T-helper 1 cell (primary cell): ENCODE measurements at places on chromosomes 2 and 18.

DNA sequence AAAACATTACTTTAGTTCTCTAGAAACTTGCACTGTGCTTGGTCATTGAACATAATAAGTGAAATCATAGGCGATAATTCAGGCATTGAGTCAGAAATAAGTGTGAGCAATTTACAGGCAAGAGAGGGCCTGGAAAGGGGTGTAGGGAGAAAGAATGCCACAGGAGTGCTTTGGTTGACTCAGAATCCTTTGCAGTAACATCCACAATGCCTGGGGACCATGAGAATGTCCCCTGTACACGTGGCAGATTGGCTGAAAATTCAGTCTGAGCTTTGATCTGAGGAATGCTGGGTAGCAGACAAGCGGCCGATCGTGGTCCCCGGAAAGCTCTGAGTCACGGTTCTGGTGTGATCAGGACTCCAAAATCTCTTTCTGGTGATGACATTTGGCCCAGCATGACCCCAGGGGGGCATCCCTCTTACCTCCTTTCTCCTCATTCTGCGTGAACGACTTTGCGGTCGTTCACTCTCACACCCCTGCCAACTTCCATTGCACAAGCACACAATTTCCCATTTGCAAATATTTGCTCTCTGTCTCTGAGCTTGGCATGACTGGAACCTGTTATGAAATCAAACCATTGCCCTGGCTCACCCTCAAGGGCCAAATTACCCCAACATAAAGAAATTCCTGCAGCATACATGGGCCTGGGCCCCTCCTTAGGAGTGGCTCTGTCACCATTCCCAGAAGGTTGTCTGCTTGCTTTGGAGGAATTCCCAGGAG lies 305.0 kb upstream of the EPAS1 start:
- DNase-seq: no peak

DNA sequence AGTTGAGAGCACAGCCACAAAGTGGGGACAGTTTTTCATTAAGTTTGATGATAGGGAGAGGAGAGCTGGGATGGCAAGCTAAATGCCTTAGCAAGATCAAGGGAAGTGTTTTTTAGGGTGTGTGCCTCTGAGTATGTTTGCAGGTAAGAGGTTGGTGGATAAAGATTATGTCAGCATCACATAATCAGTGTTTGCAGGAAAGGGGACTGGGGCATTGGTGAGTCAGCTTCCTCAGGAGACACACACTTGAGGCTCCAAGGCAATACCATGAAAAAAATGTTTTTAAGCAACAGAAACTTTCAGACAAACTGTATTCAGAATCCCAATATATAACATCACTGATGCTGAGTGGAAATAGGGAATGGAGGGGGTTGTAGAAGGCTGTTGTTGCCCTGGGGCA lies 25.4 kb upstream of the DTNB start:
- DNase-seq: no peak

DNA sequence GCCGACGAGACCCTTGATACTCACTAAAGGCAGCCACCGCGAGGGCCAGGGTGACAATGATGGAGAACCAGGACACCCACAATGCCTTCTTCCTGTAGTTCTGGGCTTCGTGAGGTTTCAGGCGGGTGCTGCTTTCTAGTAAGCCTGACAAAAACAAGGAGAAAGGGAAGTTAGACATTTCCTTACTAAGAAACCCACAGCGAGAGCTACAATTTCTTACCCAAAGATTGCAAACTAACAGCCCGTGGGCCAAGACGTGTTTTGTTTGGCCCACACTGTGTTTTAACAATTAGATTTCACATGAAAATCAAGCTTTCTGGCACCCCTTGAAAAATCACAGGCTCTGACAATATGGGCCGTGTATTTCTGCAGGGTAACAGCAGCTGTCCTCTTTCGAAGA lies 5.6 kb downstream of the TMEM163 start:
- no peak for DNase-seq

- no peak for DNase-seq
Measured at GRCh38 chr2:234092344-234092743, 41.8 kb downstream of the SPP2 start.

DNA sequence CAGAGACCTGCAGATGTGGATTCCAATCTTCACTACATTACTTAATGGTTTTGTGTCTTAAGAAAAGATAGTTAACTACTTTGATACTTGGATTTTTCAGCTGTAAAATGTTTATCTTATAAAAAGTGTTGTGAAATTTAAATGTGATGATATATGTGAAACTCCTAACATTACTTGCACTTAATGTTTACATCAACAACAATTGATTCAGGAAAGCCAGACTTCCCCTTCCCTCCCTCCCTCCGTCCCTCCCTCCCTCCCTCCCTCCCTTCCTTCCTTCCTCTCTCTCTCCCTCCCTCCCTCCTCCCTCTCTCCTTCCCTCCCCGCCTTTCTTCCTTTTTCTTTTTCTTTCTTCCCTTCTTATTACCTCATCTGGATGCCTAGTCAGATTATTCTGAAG lies 773.9 kb upstream of the FAM98A start:
- no peak for DNase-seq

DNA sequence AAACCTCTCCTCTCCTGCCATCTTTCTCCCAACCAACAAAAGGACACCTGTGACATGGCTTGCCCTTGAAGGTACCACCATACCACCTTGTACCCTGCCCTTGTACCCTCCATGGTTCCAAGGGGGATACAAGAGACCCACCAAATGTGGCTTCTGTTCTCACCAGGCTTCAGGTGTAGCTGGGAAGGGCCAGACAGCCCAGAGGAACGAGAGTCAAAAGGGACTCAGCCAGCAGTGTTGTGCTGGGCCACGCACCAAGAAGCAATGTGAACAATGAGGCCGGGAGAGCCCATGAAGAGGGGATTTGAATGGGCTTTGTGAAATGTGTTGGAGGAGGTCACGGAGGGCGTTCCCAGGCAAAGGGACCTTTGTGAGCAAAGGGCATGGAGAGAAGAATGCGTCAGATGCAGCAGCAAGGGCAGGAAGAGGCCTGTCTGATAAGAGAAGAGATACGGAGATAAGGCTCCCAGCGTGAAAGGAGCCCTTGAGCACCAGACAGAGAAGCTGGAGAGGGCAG lies 48.6 kb downstream of the PLB1 start:
- DNase-seq: no peak

- no peak for DNase-seq
Measured at GRCh38 chr18:26540043-26540628, 8.2 kb downstream of the KCTD1 start.

DNA sequence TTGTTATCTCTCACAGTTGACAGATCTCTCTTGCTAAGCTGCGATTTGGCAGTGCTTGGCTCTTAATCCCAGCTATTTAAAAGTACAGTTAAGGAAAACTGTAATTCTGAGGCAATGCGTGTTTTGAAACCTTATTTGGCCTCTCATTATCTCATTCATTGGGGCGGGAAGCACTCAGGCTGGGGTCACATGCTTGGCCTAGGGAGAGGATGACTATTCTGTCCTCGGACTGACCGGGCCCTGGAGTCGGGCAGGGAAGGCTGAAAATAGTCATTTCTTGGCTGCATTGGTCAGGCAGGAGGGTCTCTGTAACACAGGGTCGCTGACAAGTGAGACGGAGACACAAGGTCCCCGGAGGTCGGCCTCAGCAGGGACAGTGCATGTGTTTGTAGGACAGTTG lies 20.2 kb upstream of the EMILIN2 start:
- no peak for DNase-seq

GRCh38 chr2:239502430-239503186 lies 101.8 kb upstream of the HDAC4 start:
- no peak for DNase-seq

- DNase-seq: no peak
Measured at GRCh38 chr2:11011359-11011758, 99.6 kb downstream of the KCNF1 start.

DNA sequence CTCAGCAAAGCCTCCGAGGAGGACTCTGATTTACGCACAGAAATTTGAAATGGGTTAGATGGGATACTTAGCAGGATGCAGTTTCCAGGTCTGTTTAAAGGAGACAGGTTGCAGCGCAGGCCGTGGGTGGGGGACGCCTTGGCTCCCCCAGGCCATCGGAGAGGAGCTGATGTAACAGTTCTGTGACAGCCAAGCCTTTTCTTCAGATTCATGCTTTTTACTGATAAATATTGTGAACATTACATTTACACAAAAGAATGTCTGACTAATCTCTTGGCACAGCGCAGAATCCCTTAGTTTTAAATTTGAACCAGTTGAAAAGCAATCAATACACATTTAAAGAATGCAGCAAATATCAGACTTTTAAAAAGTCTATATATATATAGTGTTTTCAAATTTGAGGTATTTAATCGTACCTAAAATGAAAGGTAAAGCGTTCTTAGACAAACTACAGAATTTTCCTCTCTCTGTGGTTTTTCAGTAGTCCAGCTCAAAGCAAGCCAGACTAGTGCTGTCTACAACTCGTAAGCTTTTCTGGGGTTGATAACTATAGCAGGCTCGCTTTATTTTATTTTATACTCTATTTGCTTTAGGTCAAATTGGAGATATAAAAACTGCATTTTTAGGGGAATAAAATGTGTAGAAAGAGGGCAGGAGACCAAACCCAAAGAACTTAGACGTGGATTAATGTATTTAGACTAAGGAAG lies 221.9 kb downstream of the PIEZO2 start:
- no peak for DNase-seq

GRCh38 chr18:79844999-79845563 lies 47.3 kb downstream of the KCNG2 start:
- DNase-seq: no peak

GRCh38 chr18:77077401-77077800 lies 55.2 kb downstream of the MBP start:
- DNase-seq: no peak

GRCh38 chr2:105078906-105079495 lies 41.1 kb downstream of the MRPS9 start:
- DNase-seq: no peak

GRCh38 chr2:8229546-8229986 lies 452.3 kb upstream of the ID2 start:
- DNase-seq: no peak

- no peak for DNase-seq
Measured at GRCh38 chr2:190378880-190379237, 29.3 kb upstream of the MFSD6 start.

GRCh38 chr2:161107265-161107664 lies 53.0 kb upstream of the TANK start:
- DNase-seq: no peak

GRCh38 chr18:78271790-78272189 lies 707.8 kb upstream of the SALL3 start:
- no peak for DNase-seq

DNA sequence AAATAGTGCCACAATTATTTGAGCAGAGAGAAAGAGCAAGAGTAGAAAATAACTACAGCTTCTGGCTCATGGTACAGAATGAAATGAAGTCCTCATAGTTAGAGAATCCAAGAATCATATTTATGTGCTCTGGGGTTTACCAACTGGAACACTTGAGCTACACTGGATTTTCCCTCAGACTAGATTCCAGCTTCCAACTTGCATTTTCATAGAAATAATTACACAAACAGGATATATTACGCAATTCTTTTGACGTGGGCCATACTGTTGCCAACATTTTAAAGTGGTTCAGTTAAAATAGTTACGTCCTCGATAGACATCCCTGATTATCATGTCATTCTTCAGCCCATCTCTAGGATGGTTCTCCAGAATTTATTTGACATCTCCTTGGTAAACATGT lies 129.2 kb downstream of the ETAA1 start:
- DNase-seq: no peak

DNA sequence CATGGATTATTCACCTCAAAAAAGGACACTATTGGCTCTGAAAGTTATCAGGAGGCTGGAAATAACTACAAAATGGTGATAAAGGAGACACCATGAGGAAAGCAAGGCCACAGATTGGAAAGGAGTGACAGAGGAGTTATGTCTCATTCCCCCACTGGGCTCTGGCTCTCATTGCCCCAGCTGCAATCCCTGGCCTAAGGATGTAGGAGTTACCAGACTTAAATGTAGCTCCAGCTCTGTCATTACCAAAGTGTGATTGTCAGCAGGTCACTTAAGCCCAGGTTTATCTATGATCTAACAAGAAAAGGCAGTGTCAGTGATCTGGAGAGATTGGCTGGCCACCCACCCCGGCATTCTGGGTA lies 1228.2 kb upstream of the DDX18 start:
- DNase-seq: no peak

DNA sequence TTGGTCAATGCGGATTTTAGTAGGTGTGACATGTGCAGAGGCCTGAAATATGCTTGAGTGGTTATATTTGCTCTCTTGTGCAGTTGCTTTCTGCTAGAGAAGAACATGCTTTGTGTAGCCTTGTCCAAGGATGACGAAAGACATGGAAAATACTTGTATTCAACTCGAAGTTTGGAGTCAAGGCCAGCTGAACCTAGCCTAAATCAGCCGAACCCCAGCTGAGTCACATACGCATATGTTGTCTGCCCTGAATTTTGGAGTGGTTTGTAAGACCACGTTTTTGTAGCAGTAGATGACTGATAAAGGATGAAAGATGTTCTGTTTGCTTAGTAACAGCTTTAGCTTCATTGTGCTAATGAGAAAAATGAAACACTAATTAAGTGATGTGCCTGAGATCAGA lies 22.5 kb upstream of the SPAG16 start:
- DNase-seq: no peak

GRCh38 chr2:200090683-200091082 lies 135.3 kb downstream of the MAIP1 start:
- no peak for DNase-seq

DNA sequence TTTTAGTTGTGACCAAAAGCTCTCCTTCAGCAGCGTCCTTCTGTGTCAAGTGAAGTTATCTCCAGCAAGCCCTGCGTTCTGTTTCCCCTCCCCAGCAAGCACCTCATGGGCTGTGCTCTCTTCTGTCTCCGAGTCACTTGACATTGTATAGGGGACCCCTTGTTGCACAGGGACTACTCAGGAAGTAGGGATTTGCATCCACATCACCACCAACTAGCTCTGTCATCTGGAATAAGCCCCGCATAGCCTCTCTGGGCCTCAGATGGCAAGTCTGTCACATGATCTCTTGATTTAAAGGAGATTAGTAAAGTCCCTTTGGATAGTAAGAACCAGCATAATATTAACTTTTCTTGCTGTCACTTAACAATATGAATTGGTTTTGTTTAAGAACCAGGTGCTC lies 32.0 kb upstream of the STPG4 start:
- DNase-seq: no peak

GRCh38 chr2:200307724-200308545 lies 1.4 kb downstream of the SPATS2L start:
- no peak for DNase-seq

- peak; percentile 96 for DNase-seq
Measured at GRCh38 chr18:23071285-23071684, 64.0 kb upstream of the CABLES1 start.

DNA sequence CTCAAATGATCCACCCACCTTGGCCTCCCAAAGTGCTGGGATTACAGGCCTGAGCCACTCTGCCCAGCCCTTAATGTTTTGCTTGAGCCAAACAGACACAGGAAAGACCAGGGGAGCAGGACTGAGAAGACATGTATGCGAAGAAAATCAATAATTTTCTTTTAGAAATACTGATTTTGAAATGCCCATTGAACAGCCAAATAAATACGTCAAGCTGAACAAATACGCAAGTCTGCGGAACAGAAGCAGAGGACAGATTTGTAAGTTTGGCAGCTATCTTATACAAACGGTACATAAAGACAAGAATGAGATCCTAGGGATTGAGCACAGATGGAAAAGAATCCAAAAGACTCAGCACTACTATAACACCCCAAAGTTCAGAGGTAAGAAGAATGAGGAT lies 20.8 kb downstream of the SF3B1 start:
- DNase-seq: no peak
